ENCODE measurements at places on chromosomes 12 and 14.
A peak's percentile ranks its signal among the peaks of the same experiment; 100 is the strongest.

DNA sequence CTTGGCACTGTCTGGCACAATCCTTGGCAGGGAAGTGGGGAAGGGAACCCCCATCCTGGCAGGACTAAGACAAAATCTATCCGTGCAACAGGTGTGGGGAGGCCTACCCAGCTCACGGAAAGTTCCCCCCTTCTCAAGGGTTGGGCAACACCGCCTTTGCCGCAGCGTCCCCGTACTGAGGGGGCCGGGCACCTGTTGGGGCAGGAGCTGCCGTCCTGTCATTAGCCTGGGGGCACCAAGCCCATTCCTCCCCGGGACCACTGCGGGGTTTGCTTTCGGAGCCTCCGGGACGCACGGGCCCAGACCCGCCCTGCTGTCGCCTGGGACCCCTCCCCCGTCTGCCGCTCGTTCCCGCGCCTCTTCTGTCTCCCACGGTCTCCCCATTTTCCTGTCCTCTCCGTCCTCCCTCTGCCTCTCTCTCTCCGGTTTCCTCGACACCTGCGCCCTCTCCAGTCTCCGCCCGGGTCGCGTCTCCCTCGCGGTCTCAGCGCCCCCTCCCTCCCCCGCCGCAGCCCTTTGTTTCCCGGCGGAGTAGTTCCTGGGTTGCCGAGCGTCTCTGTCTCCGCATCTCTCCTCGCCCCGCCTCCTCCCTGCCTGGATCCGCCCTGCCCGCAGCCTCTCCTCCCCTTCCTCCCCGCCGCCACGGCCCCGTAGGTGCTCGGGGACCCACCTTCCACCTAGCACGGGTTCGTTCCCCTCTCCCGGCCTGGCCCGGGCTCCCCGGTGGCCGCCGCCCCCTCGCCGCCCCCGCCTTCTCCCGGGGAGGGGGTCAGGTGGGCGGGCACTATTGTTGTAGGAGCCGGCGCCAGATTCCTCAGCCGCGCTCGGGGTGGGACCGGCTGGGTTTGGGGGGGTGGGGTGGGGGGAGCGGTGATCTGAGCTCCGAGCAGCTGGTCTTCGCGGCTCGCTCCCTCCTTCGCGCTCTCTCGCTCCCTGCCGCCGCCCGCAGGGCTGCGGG is at the start of gene CACNB3:
CACNB3 (plus strand) TSS at position 624 of the 958 bp plus-strand sequence. CDS start 434 bp downstream, outside the sequence.
- peak; percentile 86 for DNase-seq

DNA sequence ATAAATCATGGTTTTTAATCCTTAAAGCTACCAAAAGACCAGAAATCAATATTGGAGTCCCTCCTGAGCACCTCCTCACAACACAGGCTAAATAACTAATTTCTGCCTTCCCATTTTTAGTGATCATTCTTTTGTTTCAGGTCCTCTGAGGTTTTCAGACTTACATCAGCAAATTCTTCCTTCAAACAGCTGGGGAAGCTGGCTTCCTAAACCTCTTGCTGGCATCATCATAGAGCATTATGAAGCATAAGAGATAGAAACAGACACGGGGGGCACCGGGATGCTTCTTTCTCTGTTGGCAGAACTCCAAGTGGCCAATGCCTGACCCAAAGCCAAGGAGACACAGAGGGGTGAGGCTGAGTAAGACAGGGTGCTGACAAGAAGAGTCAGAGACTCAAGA is 47.9 kb upstream of the DBX2 start:
- DNase-seq, result no peak

- no peak for DNase-seq
Measured at GRCh38 chr12:53265783-53266182, 2.3 kb upstream of the ESPL1 start.

- DNase-seq, result no peak
Measured at GRCh38 chr12:9076733-9077132, 39.0 kb downstream of the A2M start.

GRCh38 chr14:76486251-76486743 is 110.4 kb downstream of the ESRRB start:
- no peak for DNase-seq

DNA sequence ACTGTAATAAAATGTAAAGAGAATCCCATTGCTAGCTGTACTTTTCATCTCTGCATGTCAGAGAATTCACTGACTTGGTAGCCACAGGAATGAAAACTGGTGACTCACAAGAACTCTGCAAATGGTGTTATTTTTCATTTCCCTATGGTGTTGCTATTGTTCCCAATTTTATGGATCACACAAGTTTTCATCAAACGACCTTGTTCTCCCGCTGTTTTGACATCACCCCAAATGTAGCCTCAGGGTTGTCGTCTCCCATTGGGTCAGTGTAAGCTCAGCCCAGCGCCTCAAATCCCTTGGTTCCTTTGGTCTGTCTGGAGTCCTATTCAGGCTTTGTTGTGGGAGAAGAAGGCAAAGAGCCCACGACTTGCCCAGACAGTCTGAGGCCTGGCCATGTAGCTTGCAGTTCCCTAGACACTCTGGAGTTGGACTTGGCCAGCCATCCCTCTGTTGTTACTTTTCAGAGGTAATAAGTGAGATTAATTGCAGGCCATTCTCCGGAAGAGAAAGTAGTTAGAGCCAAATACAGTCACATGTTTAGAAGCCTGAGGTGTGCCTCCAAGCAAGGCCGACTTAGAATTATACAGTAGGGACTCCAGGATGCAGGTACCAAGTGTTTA is 159.2 kb downstream of the TGFB3 start:
- no peak for DNase-seq

DNA sequence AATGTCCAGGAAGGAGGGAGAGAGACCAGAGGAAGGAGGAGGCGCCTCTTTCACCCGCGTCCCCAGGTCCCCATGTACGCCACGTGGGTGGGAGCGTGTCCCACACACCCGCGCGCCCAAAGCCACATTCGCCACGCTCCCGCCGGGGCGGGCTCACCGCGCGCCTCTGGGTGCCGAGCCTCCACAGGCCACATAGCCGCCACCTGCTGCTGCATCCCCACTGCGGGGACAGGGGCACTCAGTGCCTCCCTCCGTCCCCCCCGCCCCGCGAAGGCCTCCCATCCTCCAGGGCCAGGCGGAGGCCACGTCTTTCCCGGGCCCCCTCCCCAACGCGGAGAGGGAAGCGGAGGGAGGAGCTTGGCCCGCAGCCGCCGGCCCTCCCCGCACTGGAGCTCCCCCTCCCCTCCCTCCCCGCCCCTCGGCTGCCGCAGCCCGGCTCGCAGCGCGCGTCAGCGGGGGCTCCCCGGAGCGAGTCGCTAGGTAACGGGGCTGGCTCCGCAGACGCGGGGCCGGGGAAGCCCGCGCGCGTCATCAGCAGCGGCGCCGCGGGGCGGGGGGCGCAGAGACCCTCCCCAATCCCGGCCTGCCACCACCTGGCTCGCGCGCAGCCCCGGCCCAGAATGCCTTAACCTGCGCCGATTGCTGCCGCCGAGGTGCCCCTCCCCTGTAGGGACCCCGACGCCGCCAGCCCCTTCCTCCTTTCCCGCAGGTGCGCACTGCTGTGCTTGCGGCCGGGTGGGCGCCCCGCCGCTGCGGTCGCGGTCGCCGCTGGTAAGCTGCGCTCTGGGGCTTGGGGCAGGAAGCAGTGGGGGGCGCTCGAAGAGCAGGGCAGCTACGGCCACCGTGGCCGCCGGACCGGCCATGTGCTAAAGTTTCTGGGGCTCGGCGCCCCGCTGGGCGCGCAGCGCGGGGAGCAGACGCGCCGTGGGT is 536 bp upstream of the TUNAR start:
- peak; percentile 45 for DNase-seq

DNA sequence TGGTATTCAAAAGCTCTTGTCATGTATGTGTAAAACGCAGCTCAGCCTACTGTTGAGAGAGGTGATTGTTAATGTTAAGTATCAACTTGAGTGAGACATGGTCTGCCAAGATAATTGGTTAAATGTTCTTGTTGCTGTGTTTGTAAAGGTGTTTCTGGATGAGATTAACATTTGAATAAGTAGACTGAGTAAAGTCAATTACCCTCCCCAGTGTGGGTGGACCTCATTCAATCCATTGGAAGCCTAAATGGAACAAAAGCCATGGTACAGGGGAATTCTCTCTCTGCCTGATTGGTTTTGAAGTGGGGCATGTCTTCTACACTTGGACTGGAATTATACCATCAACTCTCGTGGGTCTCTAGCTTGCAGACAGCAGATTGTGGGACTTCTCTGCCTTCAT is 63.8 kb upstream of the RERGL start:
- no peak for DNase-seq

DNA sequence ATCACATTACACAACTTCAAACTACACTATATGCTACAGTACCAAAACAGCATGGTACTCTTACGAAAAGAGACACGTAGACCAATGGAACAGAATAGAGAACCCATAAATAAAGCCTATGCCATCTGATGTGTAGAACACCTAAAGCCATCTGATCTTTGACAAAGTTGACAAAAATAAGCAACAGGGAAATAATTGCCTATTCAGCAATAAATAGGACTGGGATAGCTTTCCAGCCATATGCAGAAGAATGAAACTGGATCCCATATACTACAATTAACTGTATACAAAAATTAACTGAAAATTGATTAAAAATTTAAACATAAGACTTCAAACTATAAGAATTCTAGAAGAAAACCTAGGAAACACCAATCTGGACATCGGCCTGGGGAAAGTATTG is 120.7 kb downstream of the PTPRO start:
- DNase-seq, result no peak

GRCh38 chr12:112130441-112130998 is 5.2 kb downstream of the TRAFD1 start:
- DNase-seq, result peak; percentile 55

GRCh38 chr12:114687802-114688201 is 3.8 kb upstream of the TBX3 start:
- no peak for DNase-seq

- DNase-seq, result no peak
Measured at GRCh38 chr12:116303929-116304328, 26.4 kb upstream of the MED13L start.

DNA sequence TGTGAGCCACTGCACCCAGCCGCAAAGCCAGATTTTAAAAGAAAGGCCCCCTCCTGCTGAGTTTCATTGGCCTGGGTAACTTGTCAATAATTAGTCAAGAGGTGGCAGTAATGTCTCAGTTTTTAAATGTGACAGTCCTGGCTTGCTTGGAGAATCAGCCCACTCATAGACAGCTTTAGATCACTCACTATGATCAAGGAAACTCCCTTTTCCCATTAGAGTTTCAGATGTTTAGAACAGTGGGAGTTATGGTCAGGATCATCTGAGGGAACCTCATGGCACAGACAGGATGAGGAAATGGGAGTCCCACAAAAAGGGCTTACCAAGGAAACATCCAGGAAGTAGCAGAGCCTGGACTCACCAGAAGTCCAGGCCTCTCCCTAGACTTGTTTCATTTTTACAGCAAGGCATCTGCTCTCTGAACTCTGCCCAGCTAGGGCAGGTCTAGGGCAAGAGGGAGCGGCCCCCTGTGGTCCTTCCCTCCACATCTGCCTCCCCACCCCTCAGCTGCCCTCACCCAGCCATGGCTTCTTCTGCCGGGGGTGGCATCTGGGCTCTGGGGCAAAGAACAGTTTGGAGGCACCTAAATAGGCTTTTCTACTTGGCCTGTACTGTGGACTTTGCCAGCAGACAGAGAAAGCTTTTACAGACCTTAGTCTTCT is 11.2 kb downstream of the BCL2L14 start:
- peak; percentile 82 for DNase-seq

GRCh38 chr14:95979339-95980042 is 59.7 kb upstream of the C14orf132 start:
- DNase-seq, result no peak

GRCh38 chr12:80627782-80628181 is 79.7 kb upstream of the MYF6 start:
- no peak for DNase-seq

GRCh38 chr12:42469355-42470175 is 120.0 kb downstream of the PRICKLE1 start:
- peak; percentile 72 for DNase-seq

GRCh38 chr12:93896427-93896826 is 219.3 kb downstream of the CRADD start:
- DNase-seq, result no peak

GRCh38 chr12:52245259-52245961 is 12.4 kb downstream of the KRT7 start:
- peak; percentile 30 for DNase-seq

- no peak for DNase-seq
Measured at GRCh38 chr12:30978639-30979038, 52.1 kb downstream of the TSPAN11 start.

GRCh38 chr12:41904041-41904440 is 240.6 kb downstream of the GXYLT1 start:
- no peak for DNase-seq

- peak; percentile 20 for DNase-seq
Measured at GRCh38 chr14:71478542-71478941, 453.7 kb upstream of the RGS6 start.

GRCh38 chr14:93535537-93535936 is 104.8 kb downstream of the UNC79 start:
- DNase-seq, result no peak

GRCh38 chr14:54687750-54688119 is 120.8 kb downstream of the SAMD4A start:
- DNase-seq, result no peak

DNA sequence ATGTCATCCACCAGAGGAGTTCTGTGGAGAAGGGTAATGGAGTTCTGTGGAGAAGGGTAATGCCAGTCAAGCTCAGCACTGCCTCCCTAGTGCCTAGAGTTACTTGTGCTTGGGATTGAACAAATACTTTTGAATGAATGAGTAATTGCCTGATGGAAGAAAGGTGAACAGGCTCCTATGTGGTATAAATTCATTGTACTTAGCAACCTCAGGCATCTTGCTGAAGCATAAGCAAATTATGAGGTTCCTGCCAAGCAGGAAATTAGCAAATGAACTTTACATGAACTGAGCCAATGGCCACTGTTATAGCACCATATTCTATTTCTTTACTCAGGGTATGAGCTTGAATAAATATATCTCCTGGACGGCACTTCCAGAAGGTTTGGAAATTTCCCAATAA is 1047.2 kb downstream of the SLC6A15 start:
- DNase-seq, result no peak

- no peak for DNase-seq
Measured at GRCh38 chr14:52369305-52369801, 55.2 kb downstream of the PTGER2 start.

DNA sequence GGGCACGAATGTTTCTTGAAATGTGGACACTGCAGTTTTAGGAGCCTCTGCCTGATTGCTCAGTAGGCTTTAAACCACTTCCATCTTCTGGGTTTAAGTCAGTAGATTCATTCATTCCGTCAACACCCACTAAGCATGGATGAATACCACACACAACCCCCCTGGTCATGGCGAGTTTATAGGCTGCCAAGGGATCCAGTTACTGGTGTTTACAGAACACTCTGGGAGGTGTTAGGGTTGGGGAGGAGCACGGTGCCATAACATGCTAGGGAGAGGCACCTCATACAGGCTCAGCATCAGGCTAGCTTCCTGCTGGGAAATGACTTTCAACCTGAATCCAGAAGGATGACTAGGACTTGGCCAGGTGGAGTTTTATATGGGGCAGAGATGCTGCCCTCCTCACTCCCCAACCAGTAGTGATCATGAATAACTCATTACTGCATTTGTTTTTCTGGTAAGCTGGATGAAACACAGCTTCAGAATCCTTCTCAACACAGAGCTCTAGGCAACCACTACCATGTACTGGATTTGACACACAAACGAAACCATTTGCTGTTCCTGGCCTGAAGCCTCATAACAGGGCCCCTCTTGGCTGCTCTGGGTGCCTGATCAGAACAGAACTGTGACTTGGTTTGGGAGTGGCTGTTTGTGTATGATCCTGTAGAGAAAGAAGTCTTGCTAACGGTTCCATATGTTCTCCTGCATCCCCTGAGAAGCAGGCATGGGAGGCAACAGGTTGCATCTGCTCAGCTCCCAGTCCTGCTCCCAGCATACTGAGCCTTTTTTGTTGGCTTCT is 47.9 kb downstream of the FBXW8 start:
- DNase-seq, result no peak

GRCh38 chr12:56071648-56072047 is 8.3 kb upstream of the ERBB3 start:
- DNase-seq, result no peak
